ENCODE measurements at places on chromosomes 7 and 10. TPM values are rescaled to one million over a fixed set of nuclear protein-coding genes. Genes with fewer than 3 reads are reported as not detected.

The SYT15 gene
- total RNA-seq = 0.56 TPM

The CYP3A5 gene
- 29.2 TPM for total RNA-seq

The SBDS gene
- total RNA-seq = 191 TPM

The PI4K2A gene
- total RNA-seq = 46.8 TPM

The FXYD4 gene
- total RNA-seq = not detected

The ITIH5 gene
- total RNA-seq = 167 TPM

The TSPAN12 gene
- total RNA-seq = 4.8 TPM

The FOXI2 gene
- total RNA-seq = 0.21 TPM

The HYAL4 gene
- total RNA-seq = not detected

The VAX1 gene
- 0.05 TPM for total RNA-seq

The EPDR1 gene
- total RNA-seq = 2.9 TPM

The ZNF804B gene
- total RNA-seq = 0.09 TPM

The SMKR1 gene
- total RNA-seq = 3.7 TPM

The PSD gene
- total RNA-seq = 55.8 TPM

The OR2A12 gene
- total RNA-seq = 0.10 TPM

The STOX1 gene
- total RNA-seq = 1.4 TPM

The SEMA3C gene
- total RNA-seq = 83.2 TPM

The DENND2A gene
- total RNA-seq = 53.7 TPM

The SRRM3 gene
- total RNA-seq = 2.2 TPM

The SEPTIN14 gene
- not detected for total RNA-seq

The FASTK gene
- 61.1 TPM for total RNA-seq

The POLL gene
- total RNA-seq = 11.2 TPM

The AOAH gene
- total RNA-seq = 0.69 TPM

The CARD11 gene
- 0.08 TPM for total RNA-seq

The UCN3 gene
- not detected for total RNA-seq

The TFR2 gene
- total RNA-seq = 1.0 TPM

The TAS2R4 gene
- 3.1 TPM for total RNA-seq

The COL1A2 gene
- total RNA-seq = 1.5 TPM

The UCMA gene
- total RNA-seq = not detected

All from motor neuron (in vitro differentiated cells).